ENCODE measurements at places on chromosomes 7 and 10.

DNA sequence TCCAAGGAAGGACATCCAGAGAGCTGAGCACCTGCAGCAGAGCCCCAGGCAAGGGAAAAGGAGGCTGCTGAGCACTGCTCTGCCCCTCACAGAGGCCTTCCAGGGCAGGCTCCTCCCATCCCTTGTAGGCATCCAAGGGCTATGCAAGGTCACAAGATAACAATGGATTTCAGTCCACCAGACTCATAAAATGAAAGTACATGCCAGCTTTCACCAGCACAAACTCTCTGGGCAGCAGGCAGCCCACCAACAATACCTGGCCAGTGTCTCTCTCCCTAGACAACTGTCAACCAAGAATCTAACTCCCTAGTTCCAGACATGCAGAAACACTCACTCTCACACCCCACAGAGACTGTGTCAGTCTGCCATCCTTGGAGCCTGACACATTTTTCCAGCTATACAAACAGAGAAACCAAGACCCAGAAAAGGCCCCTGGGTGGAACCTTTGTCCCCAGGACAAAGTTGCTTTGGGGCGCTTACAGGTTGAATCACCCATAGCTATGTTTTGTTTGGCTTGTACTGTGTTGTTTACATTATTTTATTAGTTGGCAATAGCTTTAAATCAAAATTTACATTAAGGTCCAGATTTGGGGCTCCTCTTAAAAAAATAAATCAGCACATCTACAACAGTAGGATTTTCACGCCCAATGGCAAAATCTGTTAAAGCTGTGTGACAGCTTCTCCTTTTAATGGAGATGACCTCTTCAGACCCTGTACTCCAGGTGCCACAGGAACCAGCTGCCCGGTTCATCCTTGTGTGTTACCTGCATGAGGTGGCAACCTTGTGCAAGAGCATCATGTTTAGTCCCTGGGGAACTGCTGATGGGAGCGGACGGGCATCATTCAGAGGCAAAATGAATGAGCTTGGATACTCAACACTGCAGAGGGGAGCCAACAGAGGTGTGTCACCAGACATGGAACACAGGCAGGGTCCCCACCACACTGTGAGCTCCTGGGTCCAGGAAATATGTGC lies 5.2 kb downstream of the GRID1 start:
- DNase-seq, result no peak

GRCh38 chr10:45473126-45473525 lies 99.1 kb downstream of the ALOX5 start:
- no peak for DNase-seq

DNA sequence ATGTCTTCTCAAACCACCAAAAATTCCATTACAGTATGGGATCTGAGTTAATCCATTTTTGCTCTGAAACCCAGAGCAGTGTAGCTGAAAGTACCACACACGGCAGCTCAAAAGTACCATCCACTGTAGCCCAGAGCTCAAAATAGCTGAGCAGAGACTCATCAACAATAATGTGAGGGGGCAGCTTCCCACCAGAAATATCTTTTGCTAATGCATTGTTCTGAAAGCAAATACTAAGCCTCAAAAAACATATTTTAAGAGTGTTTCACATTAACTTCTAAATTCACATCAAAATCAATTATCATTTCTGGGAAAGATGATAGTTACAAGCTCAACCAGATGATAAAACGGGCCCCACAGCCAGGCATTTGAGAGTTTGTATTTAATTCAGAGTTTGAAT lies 73.7 kb downstream of the ABLIM1 start:
- DNase-seq, result no peak

GRCh38 chr7:26321435-26321834 lies 29.8 kb downstream of the SNX10 start:
- no peak for DNase-seq

DNA sequence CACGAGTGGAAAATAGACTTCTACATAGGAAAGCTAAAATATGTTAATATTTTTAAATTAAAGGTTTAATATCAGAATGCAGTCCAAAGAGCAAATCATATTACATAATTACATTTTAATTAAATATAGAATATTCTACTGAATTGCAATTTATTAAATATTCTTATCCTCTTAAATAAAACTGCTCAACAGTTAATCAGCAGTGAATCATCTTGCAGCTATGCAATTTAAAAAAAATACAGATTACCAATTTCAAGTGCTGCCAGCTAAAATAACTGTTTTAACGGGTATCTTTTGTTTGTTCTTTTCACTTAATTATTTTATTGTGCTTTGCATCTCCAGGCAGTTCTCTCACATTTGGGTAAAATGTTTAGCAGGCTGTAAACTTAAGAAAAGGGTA lies 82.2 kb downstream of the ZNRF2 start:
- DNase-seq, result no peak

- DNase-seq, result peak; percentile 42
Observed at GRCh38 chr10:71212318-71213126, at the start of gene UNC5B. UNC5B (plus strand) TSS chr10:71212570; CDS start chr10:71212986, 416 bp downstream.

DNA sequence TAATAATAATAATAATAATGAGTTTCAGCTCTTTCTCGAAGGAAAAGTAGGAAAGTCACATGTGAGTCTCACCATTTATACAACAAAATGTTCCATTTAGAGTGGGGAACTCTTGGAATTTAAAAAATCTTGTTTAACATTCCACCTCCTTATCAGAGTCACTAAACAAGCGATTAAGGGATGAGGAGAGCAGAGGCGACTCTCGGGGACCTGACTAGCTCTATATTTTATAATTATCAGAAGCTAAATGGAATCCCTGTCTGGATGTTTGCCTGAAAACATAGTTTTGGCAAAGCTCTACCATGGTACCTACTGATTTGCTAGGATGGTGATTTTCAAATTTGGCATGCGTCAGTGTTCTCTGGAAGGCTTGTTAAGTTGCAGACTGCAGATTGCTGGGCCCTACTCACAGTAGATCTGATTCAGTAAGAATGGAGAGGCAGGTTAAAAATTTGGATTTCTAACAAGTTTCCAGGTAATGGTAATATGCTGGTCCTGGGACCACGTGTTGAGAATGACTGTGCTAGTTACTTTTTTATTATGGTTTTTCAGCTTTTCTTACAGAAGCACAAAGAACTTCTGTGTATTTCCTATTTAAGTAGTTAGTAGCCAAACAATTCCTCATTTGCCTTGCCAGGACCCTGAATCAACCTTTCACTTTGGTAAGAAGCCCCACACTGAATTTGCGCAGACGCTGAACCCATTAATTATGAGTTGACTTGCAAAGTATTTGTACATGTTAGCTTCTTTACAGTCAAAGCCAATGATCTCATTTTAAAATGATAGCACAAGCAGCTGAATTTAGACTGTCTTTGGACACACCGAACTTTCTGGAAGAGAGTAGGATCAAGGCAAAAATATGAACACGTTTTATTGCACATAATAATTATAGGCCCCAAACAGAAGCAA lies 39.5 kb downstream of the CPED1 start:
- no peak for DNase-seq

GRCh38 chr10:123521556-123521955 lies 144.6 kb upstream of the GPR26 start:
- DNase-seq, result no peak

DNA sequence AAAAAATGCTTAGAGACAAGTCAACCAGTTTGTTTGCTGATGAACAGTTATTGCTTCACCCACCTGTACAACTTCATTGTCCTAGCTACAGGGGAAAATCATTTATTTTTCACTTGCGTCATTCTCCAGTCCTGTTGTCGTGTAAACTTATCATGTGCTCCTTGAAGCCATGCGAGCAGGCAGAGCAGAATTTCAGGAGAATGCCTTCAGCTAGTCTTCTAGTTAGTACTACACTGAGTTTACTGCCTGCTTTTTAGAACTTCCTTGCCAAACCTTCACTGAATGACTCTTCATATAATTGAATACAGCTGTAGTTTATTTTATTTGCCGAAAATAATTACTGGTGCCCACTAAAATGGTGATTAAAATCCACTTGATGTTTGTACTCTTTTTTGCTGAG lies 15.6 kb downstream of the RPA3 start:
- DNase-seq, result no peak

DNA sequence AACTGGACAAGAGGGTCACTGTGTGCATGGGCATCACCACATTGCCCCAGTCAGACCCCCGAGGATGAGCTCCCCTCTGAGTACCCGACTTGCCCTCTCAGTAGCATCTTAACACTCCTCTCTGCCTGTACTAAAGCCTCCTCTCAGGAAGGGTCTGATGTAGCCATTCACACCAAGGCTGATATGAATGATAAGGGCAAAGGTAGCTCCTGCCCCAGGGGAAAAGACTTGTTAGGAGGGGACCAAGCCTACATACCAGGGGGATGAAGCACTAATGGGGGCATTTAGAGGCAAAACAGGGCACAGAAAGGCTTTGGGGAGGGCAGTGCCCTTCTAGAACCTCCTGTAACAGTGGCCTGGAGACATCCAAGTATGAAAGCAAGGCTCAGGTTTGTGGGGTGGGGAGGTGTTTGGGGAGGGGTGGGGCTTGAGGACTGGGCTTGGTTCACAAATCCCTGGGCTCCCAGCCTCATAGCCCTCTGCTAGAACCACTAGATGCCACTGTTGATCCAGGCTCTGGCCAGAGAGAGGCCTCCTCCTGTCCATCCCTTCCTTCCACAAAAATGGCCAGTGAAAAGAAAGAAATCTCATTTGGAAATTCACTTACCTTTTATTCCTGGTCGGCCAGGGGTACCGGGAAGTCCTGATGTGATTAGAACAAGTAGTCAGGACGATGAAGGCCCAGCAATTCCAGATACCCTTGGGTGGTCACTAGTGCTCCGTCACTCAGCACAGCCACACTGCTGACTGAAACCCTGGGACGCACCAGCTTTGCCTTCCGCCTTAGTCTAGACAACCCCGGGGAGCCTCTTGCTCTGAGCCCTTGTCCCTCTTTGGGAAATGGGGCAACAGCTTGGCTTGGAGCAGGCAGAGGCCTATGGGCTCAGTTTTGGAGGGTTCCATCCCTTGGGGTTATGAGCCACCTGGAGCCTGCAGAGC lies 40.3 kb downstream of the COL17A1 start:
- peak; percentile 35 for DNase-seq

DNA sequence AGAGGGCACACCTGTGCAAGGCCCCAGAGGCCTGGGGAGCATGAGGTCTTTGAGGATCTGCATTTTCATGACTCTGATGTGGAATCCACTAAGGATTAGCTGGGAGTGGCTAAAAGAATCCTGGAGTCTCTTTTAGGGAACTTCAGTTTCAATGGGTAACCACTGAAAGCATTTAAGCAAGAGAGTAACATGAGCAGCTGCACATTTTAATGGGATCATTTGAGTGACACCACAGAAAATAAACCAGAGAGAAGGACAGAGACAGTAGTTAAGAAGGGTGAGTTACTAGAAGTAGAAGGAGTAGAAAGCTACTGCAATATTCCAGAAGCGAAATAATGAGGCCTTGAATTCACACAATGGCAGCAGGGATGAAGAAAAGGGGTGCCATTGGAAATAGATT lies 5.2 kb downstream of the GOT1 start:
- DNase-seq, result no peak

GRCh38 chr7:1234881-1235500 lies 2.3 kb downstream of the UNCX start:
- no peak for DNase-seq

DNA sequence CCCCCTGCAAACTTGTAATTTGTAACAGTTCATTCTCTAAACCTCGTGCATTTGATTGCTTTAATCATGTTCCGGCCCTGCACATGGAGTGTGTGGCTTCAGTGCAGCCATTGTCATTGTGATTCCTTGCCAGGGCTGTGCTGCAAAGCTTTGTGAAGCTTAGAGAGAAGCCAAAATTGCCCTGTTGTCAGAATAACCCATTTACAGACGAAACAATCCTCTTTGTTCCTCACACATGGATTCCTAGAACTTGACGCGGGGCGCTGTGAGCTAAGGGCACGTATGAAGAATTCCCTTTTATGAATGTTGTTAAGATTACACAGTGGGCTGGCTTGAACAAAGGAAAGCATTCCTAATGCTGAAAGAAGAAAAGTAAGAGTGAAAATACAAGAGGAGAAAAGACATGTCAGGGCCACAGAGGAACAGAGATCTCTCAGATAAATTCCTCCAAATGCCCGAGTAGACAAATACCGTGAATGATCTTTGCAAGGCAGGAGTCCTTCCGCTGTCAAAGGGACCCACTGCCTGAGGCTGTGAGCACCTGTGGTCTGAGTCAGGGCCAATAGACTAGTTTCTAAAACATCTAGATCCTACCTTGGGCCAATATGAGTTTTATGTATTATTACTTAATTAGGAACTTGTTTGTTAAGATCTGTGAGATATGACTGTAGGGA lies 205.4 kb upstream of the C7orf33 start:
- no peak for DNase-seq

- no peak for DNase-seq
Observed at GRCh38 chr7:147304376-147304775, 1187.8 kb downstream of the CNTNAP2 start.

DNA sequence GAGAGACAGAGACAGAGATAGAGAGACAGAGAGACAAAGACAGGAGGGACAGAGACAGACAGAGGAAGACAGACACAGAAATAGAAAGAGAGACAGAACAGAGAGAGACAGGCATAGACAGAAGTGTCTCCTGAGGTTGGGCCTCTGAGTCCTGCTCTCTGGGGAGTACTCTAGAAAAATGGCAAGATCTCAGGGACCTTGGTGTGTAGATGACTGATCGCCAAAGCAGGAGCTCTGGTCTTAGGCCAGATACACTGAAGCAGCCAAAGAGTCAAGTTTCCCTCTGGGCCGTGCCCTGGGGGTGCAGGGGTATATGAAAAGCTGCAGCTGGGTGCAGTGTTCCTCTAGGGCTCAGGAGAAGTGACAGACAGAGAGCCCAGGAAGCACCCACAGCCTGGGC lies 176.6 kb upstream of the TNS3 start:
- no peak for DNase-seq

GRCh38 chr7:47418601-47419309 lies 163.2 kb downstream of the TNS3 start:
- no peak for DNase-seq

DNA sequence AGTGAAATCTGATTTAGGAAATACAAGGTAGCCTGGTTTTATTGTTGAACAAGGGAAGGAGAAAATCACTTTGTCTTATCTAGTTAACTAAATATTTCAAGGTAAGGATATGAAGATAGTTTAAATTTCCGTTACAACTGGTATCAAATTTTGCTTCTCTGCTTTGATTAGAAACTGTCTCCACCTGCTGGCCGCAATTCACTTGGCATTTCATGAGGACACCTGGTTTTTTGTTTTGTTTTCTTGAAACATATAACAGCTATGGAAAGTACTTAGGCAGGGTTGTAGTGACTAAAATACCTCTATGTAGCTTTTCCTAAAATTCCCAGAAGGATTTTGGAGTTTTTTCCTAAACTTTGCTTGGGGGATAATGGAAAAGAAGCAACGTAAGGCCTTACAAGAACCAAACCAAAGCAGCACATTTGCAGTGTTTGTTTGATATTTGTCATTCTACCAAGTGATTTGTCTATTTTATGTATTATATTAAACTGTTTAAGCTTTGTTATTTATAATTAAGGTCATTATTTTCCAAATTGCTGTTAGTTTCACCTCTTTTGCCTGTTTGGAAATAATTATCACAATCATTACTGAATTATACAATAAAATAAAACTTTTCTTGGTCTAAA lies 73.6 kb downstream of the AHCYL2 start:
- DNase-seq, result peak; percentile 57

- DNase-seq, result peak; percentile 5
Observed at GRCh38 chr7:125412890-125413665, 483.5 kb upstream of the POT1 start.

Measured in GM12865 (cell line).